Islet precursor cell (in vitro differentiated cells): ENCODE measurements at places on chromosomes 5 and 9.
A peak's percentile ranks its signal among the peaks of the same experiment; 100 is the strongest.

GRCh38 chr5:134568761-134569695 lies 43.6 kb downstream of the JADE2 start:
- DNase-seq: no peak

DNA sequence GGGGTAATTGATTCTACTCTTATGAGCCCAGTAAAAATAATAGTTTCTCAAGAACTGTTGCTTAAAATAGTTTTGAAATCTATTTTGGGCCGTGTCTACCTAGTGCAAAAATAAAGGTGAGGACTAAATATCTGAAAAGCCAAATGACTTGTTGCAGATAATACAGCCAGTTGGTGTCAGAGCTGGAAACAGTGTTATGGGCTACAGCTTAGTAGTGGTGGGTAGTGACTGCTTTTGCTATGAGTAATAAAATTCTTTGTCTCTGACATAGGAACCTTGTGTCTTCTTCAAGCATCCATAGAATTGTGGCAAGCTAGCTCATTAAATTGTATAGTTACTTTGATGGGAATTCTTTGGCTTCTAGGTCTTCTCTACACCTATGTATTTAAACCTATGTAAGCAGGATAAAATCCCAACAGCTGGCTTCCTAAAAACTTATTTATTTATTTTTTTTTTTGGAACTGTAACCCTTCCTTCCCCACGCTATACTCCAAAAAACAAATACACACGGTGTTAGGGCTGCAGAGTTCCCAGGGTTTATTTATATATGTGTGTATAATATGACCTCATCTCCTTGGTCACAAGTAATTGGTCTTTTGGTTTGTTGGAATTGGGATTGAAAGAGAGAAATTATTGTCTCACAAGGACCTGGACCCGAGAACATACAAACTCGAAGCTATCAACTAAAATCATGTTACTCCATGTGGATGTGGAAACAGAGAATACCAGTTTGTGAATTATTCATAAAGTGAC lies 138.0 kb downstream of the NUDT12 start:
- DNase-seq: no peak

DNA sequence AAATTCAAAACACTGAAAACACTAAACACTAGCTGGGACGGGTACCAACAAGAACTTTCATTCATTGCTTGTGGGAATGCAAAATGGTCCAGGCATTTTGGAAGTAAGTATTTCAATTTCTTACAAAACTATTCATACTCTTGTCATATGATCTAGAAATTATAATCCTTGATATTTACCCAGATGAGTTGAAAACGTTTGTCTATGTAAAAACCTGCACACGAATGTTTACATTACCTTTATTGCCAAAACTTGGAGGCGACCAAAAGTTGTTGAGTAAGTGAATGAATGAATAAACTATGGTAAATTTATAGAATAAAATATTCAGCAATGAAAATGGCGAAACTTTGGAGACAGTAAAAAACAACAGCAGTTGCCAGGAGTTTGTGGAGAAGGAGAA lies 222.1 kb upstream of the EDIL3 start:
- no peak for DNase-seq

DNA sequence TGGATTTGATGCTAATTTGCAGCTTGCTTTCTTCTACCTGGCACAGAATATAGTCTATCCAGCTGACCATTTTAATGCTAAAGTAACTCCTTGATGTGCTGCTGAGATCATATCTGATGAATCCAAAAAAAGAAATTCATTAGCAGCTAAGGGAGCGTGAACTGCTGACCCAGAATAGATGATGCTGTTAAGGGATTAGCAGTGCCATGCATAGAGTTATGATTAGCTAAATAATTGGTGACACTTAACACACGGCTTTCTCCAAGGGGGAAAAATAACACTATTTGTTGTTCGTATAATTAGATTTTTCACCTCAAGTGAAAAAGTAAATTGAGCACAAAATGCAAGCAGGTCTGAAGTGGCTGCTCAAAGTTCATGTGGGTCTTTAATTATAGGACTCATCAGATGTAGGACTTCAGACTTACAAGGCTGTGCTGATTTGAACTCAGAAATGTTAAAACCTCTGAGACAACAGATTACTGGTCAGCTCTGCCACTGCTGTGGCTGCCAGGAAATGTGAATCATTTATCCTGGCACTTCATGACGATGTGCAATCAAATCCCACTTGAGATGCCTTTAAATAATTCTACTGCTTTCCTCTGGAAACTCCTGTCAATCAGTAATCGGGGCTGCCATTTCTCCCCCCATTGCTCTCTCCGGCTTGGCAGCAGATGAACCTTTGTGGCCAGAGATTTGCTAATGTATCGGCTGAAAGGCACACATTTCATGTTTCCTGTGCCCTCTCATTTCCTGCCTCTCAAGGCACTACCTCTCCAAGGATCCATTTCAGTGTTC lies 291.6 kb upstream of the C9orf72 start:
- no peak for DNase-seq

GRCh38 chr5:62909326-62909725 lies 330.7 kb downstream of the LRRC70 start:
- DNase-seq: no peak

GRCh38 chr9:118533101-118533500 lies 828.9 kb downstream of the TLR4 start:
- no peak for DNase-seq

DNA sequence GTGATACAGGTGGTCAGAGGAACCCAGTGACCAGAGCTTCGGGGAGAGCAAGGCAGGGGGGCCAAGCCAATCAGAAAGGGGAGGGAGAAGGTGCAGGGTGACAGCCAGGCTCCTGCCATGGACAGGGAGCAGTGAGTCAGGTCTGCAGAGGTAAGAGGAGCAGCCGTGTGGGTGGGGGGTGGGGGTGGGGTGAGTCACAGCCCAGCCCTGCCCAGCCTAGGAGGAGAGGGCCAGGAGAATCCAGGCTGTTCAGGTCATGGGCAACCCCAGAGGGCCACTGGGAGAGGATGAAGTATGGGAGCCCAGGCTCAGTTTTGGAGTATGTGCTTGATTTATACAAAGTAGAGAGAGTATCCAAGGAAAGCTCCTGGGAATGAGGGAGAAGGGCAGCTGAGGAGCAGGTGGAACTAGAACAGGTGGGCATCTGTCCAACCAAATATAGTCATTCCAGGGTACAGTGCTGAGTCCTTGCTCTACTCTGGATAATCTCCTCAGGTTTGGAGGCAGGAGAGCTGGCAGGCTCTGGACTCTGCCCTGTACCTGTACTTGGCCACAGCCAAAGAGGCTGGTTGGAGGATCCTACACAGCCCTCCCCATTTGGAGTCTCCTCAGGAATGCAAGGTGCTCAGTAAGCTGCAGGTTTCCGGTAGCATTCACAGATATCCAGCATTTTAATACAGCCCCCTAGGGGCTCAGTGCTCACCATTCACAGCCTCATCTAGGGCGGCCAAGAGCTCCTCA lies 1.6 kb downstream of the HBEGF start:
- DNase-seq: peak; percentile 89
